Fibroblast of skin of back (primary cell): ENCODE measurements at places on chromosomes 13 and 19.

- no peak for DNase-seq
These were observed 93.4 kb upstream of the SLITRK1 start for GRCh38 chr13:83975655-83976165.

- DNase-seq = peak; percentile 35
These were observed 211.6 kb downstream of the SHISA2 start for GRCh38 chr13:25840261-25840660.

GRCh38 chr13:87058786-87059329 lies 612.3 kb upstream of the SLITRK5 start:
- DNase-seq = no peak

DNA sequence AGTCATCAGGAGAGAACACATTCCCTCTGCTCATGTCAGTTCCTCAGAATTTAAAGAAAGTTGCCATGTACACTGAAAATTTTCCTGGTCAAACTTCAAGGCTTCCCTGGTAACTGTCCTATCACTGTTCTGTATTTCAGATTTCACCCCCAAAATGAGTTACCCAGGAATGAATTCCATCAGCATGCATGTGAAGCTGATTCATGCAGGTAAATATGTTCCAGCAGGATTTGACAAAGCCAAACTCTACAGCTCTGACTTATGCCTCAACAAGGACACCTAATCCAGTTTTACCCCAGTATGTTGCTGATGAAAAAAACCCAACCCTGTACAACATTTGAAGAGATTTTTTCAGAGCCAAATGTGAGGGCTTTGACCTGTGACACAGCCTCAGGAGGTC lies 21.5 kb downstream of the LIG4 start:
- no peak for DNase-seq

- DNase-seq = peak; percentile 75
These were observed 13.6 kb upstream of the C5AR1 start for GRCh38 chr19:47296036-47296435.

DNA sequence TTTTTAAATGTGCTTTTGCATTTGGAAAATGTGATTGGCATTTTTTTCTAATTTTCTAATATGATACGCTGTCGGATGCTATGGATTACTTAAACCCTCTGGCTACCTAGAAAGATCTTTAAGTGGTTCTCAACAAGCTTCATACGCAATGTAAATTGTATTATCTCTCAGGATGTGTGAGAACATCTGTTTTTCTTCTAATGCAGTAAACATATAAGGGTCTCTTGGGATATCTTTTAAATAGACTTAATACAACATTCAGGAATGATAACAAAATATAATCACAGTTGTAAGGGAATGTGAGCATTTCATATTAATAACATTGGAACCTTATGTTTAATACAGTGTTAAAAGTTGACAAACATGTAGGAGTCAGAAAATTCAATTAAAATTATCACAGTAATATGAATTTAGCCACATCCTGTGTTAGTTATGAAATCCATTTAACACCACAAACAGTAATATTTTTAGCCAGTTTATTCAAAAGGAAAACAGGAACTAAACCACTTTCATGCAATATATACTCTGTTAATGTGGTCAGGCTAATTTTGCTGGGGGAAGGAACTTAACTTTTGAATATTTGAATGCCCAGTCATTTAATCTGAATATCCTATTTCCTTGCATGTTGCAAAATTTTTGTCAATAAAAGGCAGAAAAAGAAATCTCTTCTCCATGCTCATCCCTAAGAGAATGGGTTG lies 15.0 kb upstream of the ALOX5AP start:
- peak; percentile 56 for DNase-seq

DNA sequence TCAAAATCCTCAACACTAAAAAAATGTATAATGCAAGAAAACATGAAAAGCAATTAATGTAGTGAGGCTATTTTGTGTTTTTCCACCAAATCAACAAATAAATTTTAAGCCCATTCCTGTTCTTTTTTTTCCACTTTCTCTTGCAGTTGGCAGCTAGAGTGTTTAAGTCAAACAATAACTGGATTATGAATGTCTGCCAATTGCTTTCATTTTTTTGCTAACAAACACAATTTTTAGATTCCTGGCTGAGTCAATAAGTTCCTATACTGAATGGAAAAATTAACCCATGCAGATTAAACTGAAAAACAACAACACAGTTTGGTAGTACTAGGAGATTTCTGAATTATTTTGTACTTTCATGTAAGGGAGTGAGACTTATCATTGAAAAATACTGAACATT lies 232.4 kb downstream of the SLITRK5 start:
- DNase-seq = no peak

GRCh38 chr19:38650911-38651584 lies 3.6 kb downstream of the ACTN4 start:
- DNase-seq = peak; percentile 72

DNA sequence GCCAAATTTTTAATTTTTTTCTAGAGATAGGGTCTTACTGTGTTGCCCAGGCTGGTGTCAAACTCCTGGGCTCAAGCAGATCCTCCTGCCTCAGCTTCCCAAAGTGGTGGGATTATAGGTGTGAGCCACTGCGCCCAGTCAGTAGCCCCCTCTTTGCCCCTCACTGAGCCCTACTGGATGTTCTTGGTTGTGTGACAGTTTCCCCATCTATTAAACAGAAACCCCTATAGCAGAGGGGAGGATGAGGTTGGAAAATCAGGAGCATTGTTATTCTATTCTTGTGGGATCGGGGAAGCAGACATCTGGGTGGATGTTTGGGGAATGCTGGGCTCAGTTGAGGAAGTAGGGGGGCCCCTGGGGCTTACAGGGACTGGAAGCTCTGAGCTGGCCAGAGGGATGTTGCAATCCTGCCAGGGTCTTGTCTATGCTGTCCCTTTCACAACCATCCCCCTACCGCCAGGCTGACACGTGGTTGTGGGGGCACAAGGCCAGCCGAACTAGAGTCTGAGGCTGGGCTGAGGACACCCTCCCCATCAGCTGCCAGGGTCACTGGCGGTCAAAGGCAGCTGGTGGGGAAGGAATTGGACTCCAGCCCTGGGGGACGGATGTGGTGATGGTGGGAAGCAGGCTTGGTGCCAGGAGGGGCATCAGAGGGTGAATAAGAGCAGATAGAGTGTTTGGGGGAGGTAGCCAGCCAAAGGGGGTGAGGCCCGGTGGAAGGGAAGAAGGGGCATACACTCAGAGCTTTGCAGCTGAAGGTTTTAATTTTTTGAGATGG lies 10.9 kb downstream of the APOC1 start:
- DNase-seq = peak; percentile 19

DNA sequence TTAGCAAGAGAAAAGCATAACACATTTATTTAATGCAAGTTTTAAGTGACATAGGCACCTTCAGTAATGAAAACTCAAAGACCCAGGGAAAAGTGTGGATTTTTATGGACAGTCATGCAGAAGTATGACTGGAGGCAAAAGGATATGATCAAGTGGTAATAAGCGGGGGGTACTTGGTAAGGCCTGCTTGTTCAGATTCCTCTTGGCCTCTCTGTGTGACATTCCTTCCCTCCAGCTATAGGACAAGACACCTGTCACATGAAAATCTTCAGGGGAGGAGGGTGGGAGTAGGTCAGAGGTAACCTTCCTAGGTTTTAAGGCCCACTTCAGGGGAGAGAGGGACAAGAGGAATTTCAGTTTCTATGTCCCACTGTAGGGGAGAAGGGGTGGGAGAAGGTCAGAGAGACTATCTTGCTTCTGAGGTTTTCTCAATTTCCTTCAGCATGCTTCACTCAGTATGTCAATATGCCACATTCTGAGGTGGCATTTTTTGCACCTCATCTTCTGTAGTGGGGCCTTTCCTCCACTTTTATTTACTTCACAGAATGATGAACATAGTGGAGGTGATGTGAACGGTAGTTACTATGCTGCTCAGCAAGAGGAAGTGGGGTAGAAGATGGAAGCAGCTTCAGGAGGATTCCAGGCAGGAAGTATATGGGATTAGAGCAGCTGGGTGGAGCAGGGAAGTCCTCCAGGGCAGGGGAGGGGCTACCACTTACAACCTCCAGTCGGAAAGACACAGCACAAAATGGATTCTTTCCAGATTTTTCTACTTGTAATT lies 73.2 kb upstream of the RFC3 start:
- DNase-seq = no peak

- no peak for DNase-seq
These were observed 11.8 kb upstream of the ZNF175 start for GRCh38 chr19:51559240-51559639.

DNA sequence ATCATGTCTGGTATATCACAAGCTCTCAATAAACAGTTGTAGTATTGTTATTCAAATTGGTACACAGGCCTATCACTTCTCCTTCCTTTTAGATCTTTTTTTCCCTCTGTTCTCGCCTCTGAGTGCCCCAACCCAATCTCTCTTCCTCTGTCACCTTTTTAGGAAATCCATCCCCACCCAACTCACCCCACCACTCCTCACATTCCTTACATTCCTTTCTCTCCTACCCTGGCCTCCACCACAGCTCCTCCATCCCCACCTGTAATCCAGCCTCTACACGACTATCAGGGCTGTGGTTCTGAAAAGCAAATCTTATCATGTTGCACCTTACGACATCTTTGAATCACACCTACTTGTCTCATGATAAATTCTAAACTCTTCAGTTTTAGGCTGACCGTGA lies 545.4 kb upstream of the GPC6 start:
- no peak for DNase-seq

DNA sequence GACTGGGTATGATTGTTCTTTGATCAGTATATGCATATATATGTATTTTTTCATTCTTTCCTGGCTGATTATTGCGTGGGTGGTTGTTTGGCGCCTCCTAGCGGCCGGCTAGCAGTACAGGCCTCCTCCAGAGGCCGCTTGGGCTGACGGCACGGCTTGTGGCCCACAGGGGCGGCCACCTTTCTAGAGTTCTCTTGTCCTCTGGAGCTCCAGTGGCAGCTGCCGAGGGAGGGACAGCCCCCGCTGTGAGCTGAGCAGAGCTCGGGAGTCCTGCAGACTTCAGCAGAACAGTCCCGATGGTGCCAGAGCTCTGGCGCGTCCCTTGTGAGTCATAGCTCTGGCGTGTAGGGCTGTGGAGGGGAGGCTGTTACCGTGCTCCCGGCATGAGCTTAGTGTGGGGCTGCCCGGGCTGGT lies 22.5 kb upstream of the ZNF429 start:
- peak; percentile 70 for DNase-seq

DNA sequence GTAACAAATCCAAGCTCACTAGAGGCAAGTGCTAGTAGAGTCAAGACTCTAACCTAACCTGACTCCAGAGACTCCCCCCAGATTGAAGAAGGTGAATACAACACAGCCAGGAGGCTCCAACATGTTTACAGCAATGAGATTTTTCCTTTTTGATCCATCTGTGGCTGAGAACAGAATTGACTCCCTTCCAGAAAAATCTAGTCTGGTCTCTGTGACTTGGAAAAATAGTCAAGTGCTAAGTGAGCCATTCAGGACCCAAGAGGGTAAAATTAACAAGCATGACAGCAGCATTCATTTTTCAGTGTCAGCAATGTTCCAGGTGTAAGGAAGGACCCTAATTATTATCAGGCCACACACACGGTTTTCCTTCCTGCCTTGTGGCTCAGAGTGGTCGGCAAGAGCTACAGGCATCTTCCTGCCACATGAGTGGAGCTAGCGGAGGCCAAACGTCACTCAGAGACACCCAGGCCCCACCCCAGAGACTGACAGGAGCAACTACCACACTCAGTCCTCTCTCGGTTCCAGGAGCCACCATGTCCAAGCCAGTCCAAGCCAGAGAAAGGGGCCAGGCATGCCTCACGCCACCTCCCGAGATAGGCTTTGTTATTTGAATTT lies 395.1 kb downstream of the FOXO1 start:
- no peak for DNase-seq

DNA sequence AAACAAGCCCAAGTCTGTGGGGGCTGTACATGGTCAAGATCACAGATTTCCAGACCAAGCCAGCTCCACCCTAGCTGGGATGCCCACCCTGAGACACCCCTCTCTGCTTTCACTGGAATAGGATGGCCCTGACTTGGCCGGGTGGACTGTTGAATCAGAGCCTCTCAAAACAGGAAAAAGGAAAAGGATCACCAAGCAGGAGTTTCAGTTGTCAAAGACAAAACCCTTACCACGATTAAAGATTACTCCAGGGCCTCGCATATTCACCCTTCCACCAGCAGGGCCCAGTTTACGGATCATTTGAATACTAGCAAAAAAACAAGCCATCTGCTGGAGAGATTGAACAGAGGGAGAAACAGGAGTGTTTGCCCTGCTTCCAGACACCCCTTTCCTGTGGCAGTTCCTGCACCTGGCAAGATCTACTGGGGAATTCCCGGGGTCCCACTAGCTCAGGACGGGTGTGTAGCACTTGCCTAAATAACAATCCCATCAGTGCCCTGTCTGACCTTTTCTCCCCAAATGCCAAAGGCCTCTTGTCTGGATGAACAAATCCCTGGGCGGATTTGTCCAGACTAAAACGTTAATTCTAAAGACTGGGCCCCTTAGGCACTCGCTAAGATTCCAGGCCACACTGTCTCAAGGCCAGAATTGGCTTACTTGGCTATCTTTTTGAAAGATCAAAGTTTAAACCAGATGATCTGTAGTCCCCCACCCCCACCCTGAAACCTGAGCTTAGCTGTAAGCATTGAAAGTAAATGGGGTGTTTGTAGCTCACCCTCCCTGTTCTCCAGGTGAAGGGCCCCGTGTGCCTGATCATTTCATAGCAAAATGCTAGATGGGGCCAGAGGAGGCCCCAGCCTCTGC lies 38.4 kb downstream of the ACTN4 start:
- peak; percentile 70 for DNase-seq

- no peak for DNase-seq
These were observed 90.9 kb downstream of the FGF9 start for GRCh38 chr13:21761770-21762169.

DNA sequence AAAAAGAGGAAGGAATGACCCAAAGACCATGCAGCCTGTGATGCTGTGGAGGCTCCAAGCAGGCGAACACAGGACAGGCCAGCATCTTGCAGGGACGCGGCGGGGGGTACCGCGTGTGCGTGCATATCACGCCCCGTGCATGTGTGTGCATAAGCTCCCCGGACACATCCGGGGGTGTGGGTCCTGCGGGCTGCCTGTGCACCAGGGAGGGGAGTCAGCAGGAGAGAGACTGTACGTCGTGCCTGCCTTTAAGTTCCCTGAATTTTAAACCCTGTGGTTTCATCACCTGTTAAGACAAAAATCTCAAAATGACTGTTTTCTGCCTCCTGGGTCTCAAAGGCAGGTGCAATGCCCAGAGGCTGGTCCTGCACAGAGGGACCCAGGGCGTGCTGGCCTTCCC lies 16.6 kb downstream of the ADAT3 start:
- no peak for DNase-seq
